Fibroblast of the aortic adventitia (primary cell): ENCODE measurements at places on chromosomes 4 and X.
A peak's percentile ranks its signal among the peaks of the same experiment; 100 is the strongest.

GRCh38 chr4:24394041-24394440 lies 190.3 kb downstream of the DHX15 start:
- no peak for DNase-seq

DNA sequence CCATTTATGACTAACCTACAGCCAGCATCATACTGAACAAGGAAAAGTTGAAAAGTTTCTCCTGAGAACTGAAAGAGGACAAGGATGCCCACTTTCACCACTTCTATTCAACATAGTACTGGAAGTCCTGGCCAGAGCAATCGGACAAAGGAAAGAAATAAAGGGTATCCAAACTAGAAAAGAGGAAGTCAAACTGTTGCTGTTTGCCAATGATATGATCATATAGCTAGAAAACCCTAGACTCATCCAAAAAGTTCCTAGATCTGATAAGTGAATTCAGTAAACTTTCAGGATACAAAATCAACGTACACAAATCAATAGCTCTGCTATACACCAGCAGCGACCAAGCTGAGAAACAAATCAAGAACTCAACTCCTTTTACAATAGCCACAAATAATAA lies 64.5 kb downstream of the CENPC start:
- DNase-seq: no peak

GRCh38 chr4:105921301-105921700 lies 26.0 kb downstream of the NPNT start:
- no peak for DNase-seq

- DNase-seq: peak; percentile 14
Measured at GRCh38 chr4:145153181-145153903, 27.0 kb downstream of the OTUD4 start.

GRCh38 chr4:15794426-15794825 lies 16.3 kb downstream of the CD38 start:
- no peak for DNase-seq

DNA sequence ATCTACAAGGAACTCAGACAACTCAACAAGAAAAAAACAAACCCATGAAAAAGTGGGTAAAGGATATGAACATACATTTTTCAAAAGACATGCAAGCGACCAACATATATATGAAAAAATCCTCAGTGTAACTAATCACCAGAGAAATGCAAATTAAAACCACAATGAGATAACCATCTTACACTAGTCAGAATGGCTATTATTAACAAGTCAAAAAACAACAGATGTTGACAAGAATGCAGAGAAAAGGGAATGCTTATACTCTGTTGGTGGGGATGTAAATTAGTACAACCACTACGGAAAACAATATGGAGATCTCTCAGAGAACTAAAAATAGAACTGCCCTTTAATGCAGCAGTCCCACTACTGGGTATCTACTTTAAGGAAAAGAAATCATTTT lies 12.1 kb downstream of the NIPAL1 start:
- DNase-seq: no peak

DNA sequence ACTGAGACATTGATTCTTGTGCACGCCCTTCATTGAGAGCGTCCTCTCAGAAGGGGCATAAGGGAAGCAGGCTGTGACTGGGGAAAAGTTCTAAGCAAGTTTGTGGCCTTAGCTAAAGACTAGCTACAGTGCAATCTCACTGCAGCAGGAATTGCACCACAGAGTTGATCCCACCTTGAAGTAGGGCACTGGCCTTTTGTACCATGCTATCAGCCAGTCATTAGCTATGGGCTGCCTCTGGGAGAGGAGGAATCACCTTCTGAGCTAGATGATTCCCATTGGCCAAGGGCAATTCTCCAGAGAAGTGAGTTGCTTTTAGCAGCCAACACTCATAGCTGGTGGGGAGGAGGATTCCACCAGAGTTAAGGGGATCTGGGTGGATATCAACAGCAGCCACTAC lies 142.6 kb upstream of the SCML1 start:
- DNase-seq: no peak

- no peak for DNase-seq
Measured at GRCh38 chr4:88570001-88570400, 22.3 kb upstream of the HERC3 start.

DNA sequence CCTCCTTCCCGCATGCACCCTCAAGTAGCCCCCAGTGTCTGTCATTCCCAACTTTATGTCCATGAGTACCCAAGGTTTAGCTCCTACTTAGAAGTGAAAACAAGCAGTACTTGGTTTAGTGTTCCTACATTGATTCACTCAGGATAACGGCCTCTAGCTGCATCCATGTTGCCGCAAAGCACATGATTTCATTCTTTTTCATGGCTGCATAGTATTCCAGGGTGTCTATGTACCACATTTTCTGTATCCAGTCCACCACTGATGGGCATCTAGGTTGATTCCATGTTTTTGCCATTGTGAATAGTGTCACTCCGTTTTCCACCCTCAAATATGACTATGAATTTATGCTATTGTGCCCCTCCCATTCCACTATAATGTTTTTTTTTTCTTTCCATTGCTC lies 130.5 kb upstream of the MXRA5 start:
- no peak for DNase-seq

DNA sequence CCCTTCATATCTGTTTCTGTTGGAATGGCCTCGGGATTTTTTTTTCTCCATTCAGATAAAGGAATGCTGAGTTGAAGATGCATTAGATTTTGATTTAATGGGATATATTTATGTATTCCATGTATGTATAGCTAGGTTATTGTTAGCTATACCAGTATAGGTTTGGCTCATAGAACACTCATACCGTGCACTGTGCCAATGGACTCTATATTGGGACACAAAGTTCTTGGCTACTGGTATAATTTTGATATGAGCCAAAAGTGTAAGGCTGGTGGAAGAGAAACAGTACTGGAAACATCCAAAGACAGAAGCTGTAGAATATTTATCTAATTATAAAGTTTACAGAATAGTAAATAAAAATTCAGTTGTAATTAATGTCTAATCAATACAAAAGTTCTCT lies 1912.1 kb downstream of the STIM2 start:
- DNase-seq: peak; percentile 8

DNA sequence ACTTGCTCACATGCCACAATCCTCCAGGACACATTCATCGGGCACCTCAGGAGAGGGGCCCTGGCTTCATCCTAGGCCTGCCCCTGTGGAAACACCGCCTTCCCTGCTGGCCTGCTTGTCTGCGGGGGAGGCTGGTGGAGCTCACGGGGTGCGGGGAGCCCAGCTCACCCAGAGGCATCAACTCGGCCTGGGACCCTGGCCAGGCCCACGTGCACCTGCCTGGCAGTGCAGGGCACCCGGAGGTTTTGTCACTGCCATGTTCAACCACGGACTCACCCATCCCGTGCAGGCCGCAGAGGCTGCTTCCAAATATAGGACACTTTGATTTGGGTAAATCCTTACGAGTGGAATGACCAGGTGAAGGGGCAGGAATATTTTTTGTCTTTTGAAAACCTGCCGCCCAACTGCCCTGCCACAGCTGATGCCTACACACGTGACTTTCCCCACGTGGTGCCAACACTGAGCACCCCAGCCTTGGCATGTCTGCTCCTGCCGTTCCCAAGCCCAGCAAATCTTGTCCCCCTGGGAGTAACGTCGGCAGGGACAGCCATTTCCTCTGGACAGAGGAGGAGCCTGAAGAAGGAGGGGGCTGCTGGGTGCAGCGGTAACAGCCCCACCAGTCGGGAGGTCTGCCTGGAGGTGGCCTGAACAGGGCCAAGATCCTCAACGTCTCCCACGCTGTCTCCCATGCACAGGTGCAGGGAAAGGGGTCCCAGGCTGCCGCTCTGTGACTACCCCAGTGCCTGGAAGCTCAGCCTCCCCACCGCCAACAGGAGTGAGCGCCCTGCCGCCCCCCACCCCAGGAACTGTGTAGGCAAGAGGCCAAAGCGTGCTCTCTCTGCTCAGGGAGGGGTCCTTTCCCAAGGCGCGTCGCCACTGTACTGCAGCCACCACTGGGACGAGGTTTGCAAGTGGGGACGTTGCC lies 8.5 kb downstream of the MXD4 start:
- DNase-seq: no peak

GRCh38 chrX:1167918-1168481 lies 44.4 kb downstream of the CRLF2 start:
- DNase-seq: no peak

DNA sequence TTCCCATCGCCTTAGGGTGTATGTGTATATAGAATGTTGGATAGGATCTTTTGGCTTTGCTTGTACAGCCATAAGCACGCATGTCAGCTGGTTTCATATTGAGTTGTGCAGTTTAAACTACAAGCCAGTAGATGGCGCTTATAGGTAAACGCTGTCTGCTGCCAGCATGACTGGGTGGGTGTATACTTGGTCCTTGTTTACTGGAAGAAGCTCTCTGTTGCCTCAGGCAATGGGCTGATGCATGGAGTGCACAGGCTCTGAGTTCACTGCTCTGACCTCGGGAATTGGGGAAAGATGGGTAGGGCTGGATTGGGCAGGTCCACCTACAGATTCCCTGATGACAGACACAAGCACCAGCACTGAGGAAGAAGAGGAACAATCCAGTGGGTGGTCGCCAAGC lies 831.5 kb downstream of the STIM2 start:
- DNase-seq: peak; percentile 50

GRCh38 chrX:134171661-134172587 lies 65.1 kb upstream of the CCDC160 start:
- DNase-seq: no peak

DNA sequence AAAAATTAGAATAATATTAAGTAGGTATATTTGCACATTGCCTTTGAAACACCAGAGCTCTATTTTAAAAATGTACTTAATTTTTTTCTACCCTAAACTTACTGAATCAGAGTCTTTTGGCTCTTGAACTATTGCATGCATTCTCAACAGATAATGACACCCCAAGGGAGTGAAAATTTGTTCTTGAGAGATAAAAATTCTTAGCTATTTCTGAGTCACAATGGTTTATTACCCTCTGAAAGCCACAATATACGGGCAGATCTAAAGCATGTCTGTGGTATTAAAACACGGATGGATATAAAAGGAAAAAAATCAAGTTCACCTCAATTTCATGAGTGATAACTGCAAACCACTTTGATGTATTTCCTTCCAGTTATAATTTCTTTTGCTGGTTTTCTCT lies 636.3 kb upstream of the FTHL17 start:
- DNase-seq: no peak

- DNase-seq: no peak
Measured at GRCh38 chr4:55386073-55386472, 9.7 kb upstream of the TMEM165 start.

GRCh38 chr4:29220761-29221160 lies 1499.4 kb upstream of the PCDH7 start:
- DNase-seq: no peak

GRCh38 chr4:174526731-174527130 lies 4.4 kb upstream of the HPGD start:
- DNase-seq: no peak

DNA sequence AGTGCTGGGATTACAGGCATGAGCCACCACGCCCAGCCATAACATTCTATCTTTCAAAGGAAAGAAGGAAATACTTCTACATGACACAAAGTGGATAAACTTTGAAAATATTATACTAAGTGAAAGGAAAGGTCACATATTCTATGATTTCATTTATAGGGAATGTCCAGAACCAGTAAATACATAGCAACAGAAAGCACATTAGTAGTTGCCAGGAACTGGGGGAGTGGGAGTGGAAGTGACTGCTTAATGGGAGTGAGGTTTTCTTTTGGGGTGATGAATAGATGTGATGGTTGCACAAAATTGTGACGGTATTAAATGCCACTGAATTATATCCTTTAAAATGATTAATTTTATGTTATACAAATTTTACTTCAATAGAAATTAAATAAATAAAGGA lies 95.7 kb upstream of the IL15 start:
- peak; percentile 39 for DNase-seq

DNA sequence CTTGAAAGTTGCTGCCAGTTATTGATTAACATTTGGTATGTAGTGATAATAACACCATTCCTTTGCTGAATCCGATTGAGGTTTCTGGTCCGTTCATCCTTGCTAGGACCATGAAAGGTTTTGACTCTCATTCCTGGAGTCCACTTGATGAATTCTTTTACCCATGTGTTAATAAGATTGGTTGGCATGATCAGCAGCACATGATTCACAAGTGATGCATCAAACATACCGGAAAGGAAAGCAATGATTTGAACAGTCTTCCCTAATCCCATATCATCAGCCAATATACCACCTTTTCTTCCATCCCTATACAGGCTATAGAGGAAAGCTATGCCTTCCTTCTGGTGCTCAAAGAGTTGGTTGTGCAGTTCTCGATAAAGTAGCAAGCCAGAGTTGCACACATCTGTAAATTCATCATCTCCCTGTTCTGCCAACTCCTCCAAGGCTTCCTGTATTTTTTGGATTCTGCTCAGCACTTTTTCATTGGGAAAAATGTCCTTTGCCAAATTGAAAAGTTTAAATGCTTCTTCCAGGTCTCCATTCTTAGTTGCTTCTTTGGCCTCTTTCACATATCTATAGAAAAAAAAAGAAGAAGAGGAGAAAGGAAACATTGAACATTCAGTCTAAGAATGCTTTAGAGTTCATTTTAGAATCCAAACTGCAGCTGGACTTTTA lies 26.7 kb downstream of the PIN4 start:
- peak; percentile 56 for DNase-seq

DNA sequence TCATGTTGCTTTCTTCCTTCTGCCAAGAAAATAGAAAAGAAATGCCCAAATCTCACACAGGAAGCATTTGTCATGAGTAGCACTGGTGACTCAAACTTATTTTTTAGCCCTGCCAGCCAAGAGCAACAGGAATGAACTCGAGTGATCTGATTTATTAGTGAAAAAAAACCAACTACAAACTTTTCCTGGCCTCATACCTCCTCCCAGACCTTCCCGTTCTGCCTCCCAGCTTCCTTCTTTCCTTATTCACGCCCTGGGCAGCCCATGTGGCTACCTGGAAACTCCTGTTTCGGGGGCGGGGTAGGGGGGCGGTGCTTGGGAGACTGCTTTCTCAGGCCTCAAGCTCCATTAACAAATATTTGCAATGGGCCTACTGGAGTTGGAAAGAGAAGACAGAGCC lies 178.5 kb downstream of the NHS start:
- DNase-seq: peak; percentile 86
